NCI-H2029 (cell line): ENCODE measurements at places on chromosomes 12 and 14.

GRCh38 chr12:25573346-25573745 is 20.3 kb upstream of the LMNTD1 start:
- DNase-seq: no peak

- no peak for DNase-seq
These were observed 760 bp downstream of the ACTN1 start for GRCh38 chr14:68978172-68978911.

DNA sequence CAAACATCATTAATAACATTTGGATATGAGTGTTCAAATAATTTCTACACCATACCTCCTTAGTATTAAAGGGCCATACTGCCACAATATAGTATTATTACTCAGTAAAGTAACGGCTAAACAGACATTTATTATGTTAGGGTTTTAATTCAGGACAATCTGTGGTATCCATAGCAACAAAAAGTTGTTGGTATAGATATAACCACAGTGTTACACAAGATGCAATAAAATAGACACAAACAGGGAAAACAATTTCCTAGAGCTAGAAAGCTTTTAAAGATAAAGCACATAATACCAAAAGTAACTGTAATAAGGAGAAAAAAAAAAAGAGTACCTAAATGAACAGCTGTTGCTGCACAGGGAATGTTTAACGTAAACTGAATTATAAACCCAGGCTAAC is 16.1 kb downstream of the CNIH1 start:
- no peak for DNase-seq

DNA sequence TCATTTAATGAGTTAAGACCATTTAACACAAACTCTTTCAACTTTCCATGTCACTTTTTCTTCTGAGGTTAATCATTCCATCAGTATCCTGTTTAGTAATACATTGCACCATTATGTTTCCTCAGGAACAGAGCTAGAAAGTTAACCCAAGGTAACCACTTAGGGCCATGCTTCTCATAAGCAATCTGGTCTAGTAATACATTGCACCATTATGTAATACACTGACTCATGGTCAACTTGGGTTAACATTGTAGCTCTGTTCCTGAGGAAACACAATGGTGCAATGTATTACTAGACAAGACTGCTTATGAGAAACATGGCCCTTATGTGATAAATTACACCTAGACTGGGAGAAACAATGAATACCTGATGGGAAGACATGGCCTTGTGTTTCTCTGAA is 21.7 kb downstream of the ERH start:
- DNase-seq: no peak

DNA sequence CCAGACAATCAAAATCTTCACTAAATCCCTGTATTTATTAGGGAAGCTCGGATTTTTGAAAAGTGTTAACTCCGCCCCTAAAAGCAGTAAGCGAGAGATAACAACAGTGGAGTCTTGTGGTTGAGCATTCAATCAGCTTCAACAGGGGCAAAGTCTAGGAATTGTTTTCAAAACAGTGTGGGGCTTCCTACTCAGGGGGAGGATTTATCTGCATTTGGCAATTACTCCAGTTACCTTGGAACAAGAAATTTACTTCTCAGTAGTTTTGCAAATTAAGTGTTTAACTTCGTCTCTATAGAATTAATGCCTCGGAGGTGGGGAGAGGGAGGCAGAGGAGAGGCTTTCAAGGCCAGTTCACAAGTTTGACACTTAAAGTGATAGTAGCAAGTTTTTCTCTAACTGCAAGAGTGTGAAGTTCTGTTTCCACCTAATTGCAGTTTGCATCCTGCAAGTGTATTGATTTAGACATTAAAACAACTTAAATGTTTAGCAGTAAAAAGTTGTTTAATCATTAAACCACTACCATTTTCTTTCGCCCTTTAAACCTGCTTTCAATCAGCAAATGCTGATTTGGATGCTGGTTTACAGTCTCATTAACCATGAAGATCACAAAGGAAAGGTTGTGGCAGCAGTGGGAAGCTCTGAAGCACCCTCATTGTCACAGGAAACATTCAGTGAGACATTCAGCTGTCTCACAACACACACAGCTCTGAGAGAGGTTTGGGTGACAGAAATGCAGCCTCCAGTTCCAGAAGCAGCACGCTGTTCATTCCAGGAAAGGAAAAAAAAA is 102.0 kb downstream of the HMGA2 start:
- DNase-seq: no peak

DNA sequence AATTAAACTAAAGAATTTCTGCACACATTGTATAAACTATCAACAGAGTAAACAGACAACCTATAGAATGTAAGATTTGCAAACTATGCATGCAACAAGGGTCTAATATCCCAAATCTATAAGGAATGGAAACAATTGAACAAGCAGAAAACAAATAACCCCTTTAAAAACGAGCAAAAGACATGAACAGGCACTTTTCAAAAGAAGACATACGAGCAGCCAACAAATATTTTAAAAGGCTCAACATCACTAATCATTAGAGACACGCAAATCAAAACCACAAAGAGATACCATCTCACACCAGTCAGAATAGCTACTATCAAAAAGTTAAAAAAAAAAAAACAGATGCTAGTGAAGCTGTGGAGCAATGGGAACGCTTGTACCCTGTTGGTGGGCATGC is 4.7 kb downstream of the TAS2R13 start:
- DNase-seq: no peak

DNA sequence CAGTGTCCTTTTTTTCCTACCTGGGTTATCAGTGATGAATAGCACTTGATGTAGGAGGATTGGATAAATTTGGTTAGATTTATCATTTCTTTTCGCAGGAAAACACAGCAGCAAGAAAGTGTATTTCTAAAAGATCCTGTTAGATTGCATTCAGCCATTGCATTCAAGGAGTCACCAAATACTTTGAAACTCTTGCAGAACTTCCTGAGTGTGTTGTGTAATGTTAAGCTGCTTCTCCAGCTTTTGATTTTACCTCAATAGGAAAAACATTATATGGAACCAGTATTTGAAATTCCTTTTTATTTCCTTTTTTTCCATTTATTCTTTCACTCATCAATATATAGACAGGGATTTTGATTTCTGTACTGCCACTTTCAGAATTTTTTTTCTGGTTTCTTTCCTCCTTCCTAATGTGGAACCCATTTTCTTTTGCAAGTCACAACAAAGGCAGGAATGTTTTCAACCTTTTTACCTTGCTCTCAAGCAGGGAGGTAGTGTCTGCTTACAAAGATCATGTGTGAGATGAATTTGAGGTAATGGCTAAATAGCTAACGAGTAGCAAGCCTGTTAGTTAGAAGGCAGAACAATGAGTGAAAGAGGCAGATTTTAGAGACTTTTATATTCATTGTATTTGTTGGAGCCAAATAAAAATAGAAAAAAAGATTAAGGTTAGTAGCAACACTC is 56.2 kb downstream of the PPHLN1 start:
- no peak for DNase-seq

DNA sequence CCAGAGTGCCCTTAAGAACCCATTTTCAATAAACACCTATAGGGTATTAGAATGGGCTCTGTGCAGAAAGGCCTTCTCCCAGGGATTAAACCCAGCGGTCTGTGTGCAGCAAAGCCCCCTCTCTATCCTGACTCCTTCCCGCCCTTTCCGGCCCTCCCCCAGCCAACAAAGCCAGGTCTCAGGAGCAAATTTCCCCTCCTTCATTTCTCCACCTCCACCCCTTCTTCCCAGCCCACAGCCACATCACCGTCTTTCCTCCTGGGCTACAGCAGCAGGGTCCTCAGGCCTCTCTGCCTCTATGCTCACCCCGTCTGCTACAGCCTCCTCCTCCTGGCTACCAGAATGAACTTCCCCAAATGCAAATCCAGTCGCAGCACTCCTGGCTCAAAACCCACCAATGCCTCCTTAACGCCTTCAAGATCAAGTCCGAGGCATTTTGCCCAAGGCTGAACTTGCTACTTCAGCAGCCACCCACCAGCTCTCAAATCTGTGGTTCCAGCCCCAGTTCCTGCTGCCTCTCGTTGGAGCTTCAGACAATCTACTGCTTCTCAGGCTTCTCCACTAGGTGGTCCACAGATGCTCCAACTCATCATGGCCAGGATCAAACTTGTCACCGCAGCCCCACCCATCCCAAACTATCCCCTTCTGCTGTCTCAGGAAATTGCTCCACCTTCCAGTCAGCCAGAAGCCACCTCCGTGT is 134.8 kb downstream of the BCL11B start:
- no peak for DNase-seq

DNA sequence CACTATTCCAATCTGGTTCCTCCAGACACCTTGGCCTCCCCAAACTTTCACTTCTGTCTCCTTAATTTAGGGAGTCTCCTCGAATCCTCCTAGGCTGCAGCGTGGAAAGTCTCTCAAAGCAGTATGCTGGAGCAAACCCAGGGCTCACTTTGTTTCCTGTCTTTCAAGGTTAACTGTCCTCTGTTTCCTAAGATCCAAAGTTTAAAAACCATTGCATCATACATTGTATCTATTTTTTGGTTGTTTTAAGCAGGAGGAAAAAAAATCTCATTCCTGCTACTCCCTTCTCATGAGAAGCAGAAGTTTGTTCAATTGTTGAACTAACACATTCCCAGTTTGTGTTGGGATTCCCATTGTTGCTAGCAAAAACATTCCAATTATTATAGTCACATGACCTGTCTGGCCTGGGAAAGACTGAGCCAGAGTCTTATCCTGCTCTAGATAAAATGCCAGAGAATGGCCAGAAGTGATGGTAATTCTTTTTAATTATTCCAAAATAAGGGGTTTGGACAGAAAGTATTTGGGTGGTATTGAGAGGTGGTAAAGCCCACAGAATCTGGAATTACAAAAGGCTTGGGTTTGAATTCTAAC is 67.3 kb downstream of the HSPB8 start:
- no peak for DNase-seq

DNA sequence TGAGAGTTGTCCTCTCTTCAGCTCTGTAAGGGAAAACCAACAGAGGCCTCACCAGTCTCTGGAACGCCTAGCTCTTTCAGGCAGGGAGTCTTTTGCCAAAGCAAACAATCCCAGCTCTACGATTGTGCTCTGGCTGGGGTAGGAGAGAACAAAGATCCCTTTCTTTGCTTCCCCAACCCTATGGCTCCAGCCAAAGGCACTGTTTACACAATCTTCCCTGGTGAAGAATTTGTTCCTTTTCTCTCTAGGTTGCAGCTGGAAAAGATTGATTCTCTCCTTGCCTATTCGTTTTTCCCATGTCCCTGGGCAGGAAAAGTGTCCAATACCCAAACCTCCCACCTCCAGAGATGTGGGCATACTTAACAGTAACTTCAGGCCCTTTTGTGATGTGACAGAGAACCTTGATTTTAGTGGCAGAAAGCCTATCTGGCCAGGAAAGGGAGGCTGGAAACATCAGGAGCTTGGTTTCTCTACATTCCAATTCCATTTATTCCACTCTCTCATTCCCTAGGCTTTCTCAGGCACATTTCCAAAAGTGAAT is 16.8 kb downstream of the ATP5MC2 start:
- DNase-seq: peak; percentile 84

DNA sequence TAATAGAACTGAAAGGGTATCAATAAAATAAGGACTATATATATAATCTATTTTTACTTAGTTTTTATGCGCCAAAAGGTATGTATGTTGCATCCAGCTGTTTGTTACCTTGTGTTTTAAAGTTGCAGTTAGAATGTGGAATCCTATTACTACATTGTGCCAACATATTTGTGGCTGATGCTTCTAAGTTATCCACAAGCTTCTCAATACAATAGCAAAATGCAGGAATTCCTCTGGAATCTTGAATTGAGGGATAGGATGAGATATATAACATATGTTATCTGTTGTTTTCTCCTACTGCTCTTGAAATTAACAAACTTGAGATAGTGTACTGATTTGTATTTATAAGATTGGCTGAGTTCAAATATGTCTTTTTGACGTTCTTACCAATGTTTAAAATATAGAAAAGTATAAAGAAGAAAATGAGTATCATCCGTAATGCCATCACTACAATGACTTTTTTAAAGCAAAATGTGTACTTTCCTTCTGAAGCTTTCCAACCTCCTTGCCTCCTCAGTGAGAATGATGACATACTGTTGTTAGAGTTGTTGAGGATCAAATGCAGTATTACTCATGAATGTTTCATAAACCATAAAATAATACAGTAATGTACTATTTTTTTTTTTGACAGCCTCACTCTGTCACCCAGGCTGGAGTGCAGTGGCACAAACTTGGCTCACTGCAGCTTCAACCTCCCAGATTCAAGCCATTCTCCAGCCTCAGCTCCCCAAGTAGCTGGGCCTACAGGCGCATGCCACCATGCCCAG is 6.6 kb downstream of the RAP1B start:
- no peak for DNase-seq

GRCh38 chr14:93231129-93231979 is 24.3 kb downstream of the UBR7 start:
- DNase-seq: no peak

- no peak for DNase-seq
These were observed 19.8 kb upstream of the SMUG1 start for GRCh38 chr12:54208591-54208990.

DNA sequence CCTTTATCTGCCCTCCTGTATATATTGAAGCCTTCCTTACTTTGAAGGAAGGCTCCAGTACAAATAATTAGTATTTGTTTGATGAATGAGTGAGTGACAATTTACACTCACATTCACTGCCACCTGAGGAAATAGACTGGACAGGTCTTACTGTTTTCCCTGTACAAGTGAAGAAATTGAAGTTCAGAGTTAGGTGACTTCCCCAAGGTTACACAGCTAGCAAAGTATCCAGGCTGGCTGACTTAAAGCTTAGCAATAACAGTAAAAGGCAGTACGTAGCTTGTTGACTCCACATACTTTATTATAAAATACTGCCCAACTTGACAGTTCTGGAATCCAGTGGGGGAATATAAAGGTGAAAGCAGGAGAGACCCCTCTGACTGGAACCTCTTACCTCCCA is 2.6 kb upstream of the KRT18 start:
- DNase-seq: no peak

DNA sequence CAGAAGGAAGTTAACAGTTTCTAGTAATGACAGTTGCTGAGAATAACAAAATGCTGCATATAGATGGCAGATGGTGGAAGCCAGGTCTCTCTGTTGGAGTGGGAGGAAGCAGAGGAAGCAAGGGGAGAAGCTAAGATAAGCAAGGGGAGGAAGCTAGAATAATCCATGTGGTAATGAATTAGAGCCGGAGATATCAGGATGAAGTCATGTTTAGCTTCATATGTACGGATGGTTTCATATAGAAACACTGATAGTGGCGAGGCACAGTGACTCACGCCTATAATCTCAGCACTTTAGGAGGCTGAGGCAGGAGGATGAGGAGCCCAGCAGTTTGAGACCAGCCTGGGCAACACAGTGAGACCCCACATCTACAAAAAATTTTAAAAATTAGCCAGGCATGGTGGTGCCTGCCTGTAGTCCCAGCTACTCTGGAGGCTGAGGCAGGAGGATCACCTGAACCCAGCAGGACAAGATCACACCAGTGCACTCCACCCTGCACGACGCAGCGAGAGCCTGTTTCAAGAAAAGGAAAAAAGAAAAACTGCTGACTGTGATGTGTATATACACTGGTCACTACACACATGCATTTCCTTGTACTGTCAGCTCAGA is 49.2 kb downstream of the ANAPC7 start:
- no peak for DNase-seq
